Iris pigment epithelial cell (primary cell): ENCODE measurements at places on chromosomes 11 and 22.

GRCh38 chr11:61476371-61476770 is 32.2 kb upstream of the LRRC10B start:
- DNase-seq = no peak

DNA sequence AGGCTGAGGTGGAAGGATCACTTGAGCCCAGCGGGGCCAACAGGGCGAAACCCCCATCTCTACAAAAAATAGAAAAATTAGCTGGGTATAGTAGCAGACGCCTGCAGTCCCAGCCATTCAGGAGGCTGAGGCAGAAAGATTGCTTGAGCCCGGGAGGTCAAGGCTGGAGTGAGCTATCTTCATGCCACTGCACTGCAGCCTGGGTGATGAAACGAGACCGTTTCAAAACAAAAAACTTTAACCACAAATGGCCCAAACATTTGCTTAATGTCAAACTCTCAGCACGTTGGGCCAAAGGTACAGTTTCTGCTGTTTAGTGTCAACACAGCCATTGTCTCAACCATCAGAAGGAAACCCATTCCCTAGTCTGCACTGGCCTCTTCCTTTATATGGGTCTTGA is 69.2 kb upstream of the TTC12 start:
- no peak for DNase-seq

- no peak for DNase-seq
Measured at GRCh38 chr22:42328130-42328783, 57.8 kb upstream of the TCF20 start.

DNA sequence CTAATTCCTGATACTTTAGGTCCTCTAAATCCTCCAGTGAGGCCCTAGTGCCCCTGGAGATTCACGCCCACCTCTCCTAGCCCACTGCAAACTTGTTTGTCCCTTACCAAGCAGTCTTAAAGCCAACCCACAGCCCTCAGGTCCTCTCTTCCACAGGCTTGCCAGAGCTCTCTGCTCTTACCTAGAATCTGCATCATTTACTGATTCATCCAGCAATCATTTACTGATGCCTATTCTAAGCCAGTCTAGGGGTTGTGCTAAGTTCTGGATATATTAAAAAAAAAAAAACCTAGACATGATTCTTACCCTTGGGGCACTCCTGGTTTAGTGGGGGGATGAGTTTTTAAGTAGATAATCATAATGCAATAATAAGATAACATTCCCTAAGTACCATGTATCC is 43.0 kb upstream of the PLET1 start:
- DNase-seq = no peak

GRCh38 chr11:8031248-8032115 is 44.3 kb downstream of the EIF3F start:
- no peak for DNase-seq

GRCh38 chr22:19680287-19680881 is 33.9 kb upstream of the SEPTIN5 start:
- DNase-seq = no peak

DNA sequence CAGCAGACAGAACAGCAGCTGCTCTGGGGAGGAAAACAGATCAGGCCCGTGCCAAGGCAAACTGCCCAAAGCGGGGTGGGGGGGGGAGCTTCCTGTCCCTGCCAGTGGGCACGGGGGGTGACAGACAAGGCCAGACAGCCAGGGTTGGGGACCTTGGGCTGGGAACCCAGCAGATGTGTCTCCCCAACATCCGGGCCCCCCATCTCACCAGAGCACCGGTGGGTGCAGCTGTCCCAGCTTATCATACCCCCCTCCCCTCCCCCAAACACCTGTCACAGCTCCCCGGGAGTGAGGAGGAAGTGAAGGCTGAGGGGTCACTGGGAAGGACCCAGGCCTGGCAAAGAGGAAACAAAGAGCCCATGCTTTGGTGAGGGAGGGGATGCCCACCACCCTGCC is 1.3 kb downstream of the PPP1R14B start:
- DNase-seq = no peak

- no peak for DNase-seq
Measured at GRCh38 chr11:103681855-103682254, 354.6 kb upstream of the DDI1 start.

DNA sequence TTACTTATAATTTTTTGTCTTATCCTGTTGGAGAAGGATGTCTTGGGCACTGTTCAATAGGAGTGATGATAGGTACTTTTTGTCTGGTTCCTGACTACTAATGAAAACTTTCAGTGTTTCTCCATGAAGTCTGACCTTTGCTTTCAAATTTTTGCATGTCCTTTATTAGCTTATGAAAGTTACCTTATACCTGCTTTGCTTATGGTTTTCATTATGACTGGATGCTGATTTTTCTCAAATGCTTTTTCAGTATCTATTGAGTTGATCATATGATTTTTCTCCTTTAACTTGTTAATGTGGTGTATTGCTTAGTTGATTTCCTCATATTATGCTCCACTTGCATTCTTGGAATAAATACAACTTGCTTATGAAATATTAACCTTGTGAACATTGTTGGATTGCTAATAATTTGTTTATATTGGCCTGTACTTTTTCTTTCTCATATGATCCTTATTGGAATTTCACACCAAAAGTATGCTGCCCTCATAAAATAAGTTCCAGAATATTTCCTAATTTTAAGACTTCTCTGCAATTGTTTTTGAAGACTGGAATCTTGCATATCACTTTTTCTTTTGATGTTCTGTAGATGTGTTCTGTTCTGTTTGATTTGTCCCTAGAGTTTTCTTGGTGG is 85.0 kb upstream of the SC5D start:
- peak; percentile 8 for DNase-seq

DNA sequence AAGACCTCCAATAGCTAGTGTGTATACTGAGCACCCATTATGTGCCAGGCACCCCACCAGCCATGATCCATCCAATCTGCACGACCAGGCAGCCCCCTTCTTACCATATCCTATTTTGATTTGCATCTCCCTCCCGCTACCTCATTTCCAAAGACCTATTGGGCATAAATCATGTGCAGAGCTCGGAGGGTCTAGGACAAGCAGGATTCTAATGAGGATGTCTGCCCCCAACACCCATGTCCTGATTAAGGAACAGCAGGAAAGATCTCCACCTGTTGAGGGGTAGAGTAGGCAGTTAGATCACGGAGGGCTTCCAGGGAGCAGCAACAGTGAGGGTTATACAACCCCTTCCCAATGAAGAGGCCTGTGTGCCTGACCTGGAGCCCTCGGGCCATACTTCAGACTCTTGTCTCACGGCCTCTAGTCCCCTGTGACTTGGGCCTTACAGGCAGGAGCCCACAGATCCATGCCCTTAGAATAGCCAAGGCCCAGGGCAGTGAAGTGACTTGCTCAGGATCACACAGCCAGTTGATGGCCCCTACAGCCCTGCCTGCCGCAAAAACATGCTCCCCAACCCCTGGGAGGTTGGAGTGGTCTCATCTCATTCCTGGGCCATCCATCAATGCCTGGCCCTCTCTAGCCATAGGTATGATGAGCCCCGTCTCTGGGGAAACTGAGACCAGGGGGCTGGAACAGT is 3.5 kb downstream of the RAB3IL1 start:
- DNase-seq = no peak

GRCh38 chr11:123695231-123695630 is 40.8 kb upstream of the SCN3B start:
- no peak for DNase-seq

DNA sequence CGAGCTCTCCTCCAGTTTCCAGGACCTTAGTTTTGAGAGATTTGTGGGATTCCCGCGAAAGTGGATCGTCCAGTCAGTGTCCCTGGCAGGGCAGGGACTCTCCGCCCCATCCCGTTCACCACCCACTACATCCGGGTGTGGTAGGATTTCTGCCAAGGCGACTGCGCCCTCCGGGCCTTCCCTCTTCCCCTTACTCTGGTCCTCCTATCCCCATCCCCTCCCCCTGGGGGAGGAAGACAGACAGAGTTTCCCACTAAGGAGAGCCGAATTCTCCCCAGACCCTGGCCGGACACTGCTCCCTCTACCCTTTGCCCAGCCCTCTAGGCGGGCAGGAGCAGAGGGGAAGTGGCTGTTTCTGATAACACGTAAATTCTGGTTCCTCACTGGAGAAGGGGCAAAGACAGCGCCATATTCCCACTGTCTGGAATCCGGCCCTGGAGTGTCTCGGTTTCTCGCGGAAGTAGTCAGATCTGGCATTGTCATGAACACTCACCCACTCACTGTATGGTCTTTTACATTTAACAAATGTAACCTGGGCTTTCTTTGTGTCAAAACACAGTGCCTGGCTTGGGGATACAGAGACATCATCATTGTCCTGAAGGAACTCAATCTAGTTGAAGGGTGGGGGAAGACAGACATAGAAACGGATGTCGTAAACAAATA is 1.1 kb upstream of the NECTIN1 start:
- peak; percentile 57 for DNase-seq

DNA sequence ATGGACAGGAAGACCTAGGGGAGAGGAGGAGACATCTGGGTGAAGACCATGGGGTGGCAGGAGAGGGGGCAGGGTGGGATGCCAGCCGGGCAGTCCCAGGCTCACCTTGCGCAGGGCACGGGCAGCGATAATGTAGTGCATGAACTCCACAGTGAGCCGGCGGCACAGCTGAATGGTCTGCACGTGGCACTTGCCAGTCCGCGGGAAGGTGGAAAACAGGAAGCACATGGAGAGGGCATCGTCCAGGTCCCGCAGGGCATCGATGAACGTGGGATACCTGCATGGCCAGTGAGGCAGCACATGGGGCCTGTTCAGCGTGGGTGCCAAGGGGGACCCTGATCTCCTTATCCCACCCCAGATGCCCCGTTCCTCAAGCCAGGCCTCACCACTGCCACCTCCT is 7.3 kb downstream of the PES1 start:
- DNase-seq = no peak

DNA sequence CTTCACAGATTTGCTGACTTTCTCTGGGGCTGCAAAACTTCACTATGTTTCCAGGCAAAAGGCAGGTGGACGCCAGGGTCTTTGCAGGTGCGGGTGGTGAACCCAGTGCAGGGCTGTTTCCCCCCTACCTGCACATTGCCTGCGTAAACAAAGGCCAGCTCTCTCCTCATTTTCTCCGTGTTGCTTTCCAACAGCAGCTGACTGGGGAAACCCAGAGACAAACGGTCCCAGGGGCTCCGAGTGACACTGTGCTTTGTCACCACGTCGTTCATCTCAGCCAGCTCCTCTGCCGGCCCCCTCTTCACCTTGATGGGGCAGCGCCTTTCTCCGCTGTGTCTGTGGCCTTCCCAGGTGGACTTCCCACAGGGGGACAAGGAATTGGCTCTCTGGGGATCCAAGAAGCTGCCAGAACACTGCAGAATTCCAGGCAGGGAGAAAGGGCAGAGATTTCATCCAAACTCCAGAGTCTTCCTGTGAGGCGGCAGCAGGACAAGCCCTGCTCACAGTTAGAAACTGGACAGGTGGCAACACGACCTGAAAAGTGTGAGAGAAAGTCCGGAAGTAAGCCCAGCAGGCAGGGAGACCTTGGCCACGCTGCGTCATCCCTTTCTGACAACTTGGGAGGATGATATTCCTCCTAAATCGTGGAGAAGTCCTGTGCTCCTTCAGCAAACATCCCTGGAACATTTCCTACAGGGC is 1493.7 kb downstream of the TBC1D22A start:
- no peak for DNase-seq

DNA sequence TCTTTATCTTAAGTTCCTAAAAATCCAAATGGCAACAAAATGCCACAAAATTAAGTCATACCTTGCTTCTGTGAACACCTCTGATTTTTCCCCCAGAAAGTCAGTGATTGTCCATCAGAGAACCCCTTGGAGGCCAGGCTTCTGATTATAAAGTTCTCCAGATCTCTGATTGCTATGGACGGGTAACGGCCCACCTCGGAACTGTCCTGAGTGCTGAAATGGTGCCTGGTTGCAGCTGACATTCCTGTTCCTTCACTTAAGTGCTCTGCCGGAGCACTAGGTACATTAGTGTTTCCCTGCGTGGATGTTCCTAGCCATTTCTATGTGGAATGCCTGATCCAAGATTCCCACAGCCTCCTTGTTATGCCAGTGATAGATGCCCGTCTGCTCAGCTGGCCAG is 85.0 kb downstream of the CHST1 start:
- peak; percentile 58 for DNase-seq

DNA sequence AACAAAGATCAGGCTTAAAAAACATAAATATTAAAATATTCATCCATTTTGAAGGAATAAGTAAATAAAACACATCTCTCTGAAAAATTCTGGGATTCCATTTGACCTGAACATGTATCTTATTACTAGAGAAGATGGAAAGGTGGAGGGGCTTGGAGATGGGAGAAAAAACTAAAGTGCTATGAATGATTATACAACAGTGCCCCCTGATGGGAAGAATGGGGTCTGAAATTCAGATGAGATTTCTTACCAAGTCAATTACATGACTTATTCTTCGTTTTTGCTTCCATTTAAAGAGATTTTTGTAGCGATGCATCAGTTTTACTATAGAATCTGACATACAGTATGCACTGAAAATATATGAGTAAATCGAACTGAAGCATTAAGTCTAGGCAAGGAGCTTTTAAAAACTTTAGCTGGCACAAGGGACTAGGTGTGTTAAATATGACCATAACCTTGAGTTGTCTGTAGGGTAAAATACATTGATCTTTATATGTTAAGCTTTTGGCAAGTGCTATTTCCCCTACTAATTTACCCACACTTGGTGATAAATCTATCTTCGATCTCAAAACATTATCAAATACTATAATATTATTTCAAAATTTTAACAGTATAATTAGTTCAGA is 718.8 kb downstream of the CNTN5 start:
- DNase-seq = peak; percentile 55

DNA sequence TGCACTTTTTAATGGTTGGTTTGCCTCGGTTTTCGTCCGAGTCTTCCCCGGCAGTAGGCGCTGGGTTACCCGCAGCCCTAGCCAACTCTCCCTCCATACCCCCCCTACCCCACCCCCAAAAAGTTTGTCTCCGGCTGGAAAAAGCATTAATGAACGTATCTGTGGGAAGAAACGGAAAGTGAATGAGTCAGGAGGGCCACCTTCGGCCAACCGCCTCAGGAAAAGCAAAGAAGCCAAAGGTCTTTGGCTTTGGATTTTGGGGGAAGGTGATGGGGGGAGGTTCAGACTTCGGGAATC is 508 bp upstream of the FLI1 start:
- peak; percentile 68 for DNase-seq

- no peak for DNase-seq
Measured at GRCh38 chr11:71075871-71076420, 176.4 kb downstream of the SHANK2 start.

GRCh38 chr11:114604179-114604813 is 8.7 kb upstream of the NXPE4 start:
- no peak for DNase-seq

DNA sequence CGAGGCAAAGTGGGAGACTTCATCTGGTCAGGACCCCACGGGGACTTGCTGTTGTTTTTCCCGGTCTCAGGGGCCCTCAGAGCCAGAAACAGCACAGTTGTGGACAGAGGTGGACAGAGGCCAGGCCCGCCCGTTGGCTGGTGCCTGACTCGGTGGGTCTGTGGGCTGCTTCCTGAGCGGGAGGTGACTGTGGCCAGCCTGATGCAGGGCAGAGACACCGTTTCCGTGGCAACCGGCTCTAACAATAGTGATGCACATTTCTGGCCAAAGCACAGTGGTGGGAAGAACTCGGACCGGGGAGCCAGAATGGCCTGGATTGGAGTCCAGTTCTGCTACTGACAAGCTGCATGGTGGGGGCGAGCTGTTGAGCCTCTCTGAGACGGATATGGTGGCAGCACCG is 58.7 kb upstream of the ATXN10 start:
- DNase-seq = no peak
